HCEC 1CT (cell line): ENCODE measurements at places on chromosomes 2 and 18.

GRCh38 chr2:12700989-12701388 is 15.7 kb upstream of the TRIB2 start:
- peak; percentile 60 for DNase-seq

DNA sequence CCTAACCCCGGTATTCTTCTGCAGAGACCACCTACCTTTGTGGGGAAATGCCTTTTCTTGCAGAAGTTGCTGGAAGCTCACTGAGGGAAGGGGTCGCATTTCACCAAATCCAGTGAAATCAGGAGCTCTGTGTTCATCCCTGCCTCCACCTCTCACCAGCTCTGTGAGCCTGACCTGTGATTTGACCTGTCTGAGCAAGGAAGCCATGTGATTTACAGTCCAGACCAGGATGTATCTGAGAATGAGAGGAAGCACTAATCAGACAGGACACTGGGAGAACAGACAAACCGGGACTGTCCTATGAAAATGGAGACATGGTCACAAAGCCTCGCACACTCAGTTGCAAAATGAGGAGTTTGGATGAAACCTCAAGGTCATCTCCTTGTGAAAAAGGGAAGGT is 285.4 kb downstream of the BCL11A start:
- DNase-seq: no peak

- DNase-seq: no peak
Observed at GRCh38 chr2:236852977-236853374, 232.7 kb upstream of the COPS8 start.

DNA sequence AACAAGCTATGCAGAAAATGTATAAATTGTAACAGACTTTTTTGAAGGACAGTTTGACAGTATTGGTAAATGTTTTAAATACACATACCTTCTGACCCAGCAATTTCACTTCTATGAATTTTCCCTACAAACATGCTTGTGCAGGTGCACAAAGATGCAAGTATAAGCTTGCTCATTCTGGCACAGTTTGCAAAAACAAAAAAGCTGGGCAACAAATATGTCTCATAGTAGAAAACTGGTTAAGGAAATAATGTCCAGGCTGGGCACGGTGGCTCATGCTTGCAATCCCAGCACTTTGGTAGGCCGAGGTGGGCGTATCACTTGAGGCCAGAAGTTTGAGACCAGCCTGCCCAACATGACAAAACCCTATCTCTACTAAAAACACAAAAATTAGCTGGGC is 96.9 kb upstream of the NEDD4L start:
- no peak for DNase-seq

DNA sequence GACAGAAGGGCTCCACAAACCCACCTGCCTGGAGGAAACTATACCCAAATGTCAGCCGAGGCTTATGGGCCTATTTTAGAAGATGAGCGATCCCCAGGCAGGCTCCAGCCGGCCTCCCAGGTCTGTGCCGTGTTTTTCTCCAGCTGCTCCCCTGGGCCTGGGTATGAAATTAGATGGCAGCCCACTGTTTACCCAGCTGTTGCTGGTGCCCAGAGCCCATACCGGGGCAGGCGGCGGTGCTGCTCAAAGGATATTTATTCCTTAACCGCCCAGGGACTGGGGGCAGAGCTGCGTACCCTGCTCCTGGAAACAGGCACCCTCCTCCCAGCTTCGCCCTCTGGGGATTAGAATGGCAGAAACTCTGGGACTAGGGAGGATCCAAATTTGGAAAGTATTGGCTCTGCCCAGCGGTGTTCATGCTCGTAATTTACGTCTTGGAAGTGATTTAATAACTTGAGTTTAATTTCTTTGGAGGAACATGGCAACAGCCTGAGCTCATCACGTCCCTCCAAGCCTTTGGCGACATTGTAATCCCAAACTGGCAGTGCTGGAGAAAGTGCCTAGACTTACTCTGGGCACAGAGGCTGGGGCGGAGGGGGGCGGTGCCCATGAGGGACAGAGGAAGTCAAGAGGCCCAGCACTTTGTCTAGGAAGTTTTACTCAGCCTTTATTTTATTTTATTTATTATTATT is 199.2 kb downstream of the KLHL29 start:
- no peak for DNase-seq

DNA sequence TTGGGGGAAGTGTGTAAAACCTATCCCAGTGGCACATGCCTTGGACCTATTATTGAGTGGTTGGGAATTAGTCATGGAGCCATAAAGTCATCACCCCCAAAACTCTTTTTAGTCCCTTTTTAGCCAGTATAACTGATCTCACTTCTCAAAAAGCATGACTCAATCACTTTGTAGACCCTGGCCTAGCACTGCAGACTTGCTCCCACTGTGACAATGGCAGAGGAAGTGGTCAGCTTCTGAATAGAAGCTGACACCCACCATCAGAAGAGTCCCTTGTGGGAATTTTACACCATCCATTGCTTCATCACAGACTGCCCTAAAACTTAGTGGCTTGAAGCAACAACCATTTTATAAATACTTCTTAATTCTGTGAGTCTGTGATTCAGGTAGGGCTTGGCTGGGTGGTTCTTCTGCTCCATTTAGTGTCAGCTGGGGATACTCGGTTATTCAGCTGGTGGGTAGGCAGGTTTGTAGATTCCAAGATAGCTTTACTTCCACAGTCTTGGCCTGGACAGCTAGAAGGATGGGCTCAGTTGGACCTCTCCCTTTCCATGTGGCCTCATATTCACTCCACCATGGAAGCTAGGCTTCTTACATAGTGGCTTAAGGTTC is 10.8 kb upstream of the ITGA6 start:
- DNase-seq: no peak

- no peak for DNase-seq
Observed at GRCh38 chr2:100321866-100322820, at the start of gene LONRF2. TSS of gene LONRF2 (minus strand) at chr2:100322501. CDS start at chr2:100322093, 408 bp downstream.

GRCh38 chr2:229765721-229766120 is 51.4 kb upstream of the DNER start:
- no peak for DNase-seq

DNA sequence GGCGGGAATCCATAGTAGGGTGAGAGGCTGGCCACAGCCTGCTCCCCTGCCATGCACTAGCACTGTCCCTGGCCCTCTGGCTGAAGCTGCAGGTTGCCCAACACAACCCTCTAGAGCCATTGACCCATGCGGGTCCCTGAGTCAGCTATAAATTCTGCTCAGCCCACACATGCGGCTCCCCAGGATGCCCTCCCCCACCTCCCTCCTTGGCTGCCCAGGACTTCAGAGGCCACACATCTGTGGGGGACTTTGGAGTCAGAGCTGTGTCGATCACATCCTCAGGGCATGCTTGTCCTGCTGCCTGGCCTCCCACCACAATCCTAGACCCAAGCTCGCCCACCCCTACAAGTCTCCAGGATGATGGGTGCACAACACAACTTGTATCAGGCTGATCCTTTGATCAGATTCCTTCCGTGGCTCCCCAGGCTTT is 97.0 kb downstream of the TFCP2L1 start:
- DNase-seq: no peak

- no peak for DNase-seq
Observed at GRCh38 chr2:96715658-96716057, 24.2 kb downstream of the LMAN2L start.

GRCh38 chr2:45145073-45145899 is 136.0 kb upstream of the SIX2 start:
- no peak for DNase-seq

- DNase-seq: peak; percentile 96
Observed at GRCh38 chr2:172968061-172968469, 107.6 kb upstream of the MAP3K20 start.

DNA sequence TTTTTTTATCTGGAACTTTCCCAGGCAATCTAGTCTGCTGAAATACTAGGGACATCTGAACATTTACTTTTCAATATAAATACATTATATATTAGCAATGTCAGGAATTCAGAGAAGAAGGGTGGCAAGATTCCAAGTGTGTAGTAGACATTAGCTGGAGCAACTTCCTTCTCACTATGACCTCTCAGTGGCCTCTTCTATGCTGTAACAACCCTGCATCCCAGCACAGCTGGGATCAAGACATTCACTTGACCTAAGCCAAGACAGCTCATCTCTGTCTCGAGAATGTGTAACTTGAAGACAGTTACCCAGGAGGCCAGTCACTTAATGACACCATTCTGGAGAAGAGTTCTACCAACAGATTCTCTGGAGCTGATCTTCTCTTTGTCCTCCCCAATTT is 61.7 kb upstream of the RALBP1 start:
- peak; percentile 86 for DNase-seq

DNA sequence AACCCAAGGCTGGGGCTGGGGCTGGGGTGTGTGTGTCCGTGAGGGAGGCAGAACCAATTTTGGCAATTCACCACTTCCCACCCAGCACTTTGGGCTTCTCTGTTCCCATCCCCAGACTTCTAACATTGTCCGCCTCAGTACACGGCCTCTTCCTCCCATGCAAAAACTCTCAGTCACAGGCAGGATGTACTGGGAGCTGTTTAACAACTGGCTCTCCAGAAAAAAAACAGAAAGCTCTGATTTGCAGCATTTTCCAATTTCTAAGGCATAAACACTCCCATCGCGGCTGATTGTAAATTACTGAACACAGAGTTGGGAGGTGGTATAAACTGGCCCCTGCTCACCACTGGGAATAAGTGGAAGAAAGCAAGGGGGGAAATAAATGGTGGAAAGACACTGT is 73.1 kb upstream of the MAP4K3 start:
- no peak for DNase-seq

DNA sequence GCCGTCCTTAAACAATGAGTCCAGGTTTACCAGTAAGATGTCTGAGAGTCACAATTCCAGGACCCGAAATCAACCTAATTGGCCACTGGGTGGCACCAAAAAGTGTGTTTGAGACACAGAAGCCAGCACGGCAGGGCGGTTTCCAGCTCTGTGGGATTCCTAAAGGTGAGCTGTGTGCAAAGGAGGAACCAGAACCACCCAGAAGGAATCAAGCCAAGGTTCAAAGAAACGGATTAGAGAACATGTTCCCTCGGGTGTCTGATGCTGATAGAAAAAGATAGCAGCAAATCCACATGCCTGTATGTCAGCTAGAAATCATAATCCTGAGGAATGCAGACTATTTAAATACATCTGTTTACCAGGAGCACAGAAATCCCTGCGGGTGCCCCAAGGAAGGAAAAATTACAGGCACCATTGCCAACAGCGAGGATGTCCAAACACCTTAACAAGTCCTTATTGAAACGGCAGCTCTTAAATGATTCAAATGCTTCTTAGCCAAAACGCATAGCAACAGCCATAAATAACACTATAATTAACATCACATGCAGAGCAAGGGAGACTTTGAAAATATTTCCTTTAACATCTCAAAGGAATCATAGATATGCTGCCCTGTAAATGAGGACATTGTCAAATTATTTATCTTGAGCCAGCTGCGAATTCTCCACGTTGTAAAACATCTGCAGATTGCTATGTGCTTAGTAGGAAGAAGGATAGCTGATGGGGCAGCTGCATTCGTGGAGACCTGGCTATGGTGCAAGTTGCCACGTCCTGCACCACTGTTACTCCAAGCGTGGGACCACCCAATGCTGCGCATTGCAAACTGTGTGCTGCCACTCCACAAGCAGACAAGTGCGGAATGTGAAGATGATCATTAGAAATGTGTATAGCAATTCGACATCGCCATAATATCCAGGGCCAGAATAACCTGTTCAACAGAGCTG is 318.7 kb upstream of the NCKAP5 start:
- DNase-seq: peak; percentile 49

- no peak for DNase-seq
Observed at GRCh38 chr2:54726940-54727339, 3.5 kb downstream of the EML6 start.

- DNase-seq: peak; percentile 38
Observed at GRCh38 chr2:60641811-60642788, 88.6 kb upstream of the BCL11A start.

DNA sequence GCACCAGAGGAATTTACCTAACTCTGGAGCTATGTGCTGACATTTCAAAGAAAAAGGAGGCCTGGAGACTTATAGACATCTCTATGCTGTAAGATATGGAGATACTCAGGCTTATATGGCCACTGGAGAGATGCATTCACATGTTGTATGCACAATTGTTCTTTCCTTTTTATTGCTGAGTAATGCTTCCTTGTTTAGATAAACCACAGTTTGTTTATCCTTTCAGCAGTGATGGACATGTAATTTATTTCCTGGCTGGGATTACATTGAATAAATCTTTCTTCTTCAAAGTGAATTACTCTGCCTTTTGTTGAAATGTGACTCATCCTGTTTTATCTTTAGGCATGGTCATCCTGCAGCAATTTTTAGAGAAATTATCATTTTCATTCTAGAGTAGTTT is 716.7 kb upstream of the GCFC2 start:
- DNase-seq: no peak

DNA sequence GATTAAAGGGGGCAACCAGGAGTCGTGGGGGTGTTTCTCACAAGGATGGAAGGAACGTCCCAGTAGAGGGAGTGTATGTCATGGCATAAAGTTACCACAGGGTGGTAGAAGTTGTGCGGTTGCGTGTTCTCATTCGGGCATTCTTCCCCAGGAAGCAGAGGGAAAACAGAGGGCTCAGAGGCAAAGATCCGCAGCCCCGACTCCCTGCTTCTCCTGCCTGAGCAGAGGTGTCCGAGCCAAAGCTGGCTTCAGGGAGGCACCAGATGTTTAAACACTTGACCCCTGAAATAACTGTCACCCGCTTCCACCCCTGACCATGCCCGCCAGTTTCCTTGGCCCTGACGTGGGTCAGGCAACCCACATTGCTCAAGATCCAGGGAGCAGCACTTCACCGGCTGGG is 83.7 kb downstream of the EN1 start:
- no peak for DNase-seq

DNA sequence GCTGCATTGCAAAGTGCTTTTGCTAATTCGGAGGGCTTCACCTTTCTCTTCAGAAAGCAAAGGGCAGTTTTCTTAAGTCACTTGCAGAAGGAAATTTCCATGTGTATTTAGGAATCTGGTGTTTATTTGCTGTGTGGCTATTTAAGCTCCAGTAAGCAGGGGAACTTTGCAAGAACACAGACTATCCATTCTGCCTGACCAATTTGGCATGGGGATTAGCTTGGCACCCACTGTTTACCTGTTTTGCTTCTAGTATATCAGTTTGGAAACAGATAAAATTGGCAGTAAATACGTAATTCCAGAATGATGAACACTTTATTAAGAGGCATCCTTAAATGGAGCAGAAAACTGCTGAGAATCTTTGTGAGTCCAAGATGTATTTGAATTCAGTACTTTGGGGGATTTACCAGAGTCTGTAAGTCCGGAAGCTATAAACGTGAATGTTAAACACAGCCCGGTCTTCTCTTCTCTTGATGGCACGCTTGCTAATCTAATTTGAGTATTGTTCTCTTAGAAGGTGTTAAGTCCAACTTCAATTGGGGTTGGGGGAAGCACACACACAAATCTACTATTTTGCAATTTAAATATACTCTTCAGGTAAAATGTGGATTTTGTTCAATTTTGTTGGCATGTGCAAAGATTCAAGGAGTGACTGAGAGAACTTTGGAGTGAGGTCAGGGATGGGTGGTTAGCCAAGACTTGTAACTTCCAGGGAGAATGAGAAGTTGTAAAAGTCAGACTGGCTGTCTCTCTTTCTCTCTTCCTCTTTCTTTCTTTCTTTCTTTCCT is 650 bp downstream of the ACKR3 start:
- DNase-seq: no peak

DNA sequence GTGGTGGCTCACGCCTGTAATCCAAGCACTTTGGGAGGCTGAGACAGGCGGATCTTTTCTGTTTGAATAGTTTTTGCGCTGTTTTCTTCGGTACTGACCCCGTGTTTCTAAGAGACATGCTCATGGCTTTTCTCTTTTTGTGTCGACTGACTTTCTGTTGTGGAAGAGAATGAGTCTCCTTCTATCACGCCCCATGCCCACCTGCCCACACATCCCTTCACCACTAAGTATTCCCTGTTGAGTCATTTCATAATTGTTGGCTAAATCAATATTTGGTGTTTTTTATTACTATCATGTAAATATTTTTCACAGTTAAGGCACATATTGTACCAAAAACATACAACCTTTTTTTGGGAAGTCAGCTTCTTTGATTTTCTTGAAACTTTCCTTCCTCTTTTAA is 198.8 kb upstream of the TWIST2 start:
- DNase-seq: no peak
